ENCODE measurements at places on chromosomes 13 and 19. TPM values are rescaled to one million over a fixed set of nuclear protein-coding genes. Genes with fewer than 3 reads are reported as not detected.

- DNase-seq, result no peak
Measured at GRCh38 chr13:40171566-40171965, 494.9 kb downstream of the FOXO1 start.

DNA sequence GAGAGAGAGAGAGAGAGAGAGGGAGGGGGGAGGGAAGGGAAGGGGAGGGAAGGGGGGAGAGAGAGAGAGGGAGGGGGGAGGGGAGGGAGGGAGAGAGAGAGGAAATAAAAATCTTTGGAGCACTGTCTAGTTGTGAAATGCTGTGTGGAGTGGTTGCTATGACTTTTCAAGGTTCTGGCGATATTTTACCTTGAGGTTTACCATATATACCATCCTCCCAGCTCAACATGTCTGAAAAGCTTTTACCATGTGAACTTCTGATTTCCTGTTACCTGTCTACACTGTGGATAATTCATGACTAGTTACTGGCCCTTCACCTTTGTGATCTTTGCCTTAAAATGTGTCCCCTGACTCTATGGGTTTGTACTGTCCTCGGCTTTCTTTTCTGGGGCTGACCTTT lies 38.2 kb downstream of the SERP2 start:
- no peak for DNase-seq

The CGB3 gene
- not detected for polyA plus RNA-seq

- DNase-seq, result no peak
Measured at GRCh38 chr13:96621634-96622183, 372.6 kb downstream of the OXGR1 start.

The MTUS2 gene
- polyA plus RNA-seq, result 0.69 TPM

- no peak for DNase-seq
Measured at GRCh38 chr13:111247552-111247951, 72.9 kb upstream of the TEX29 start.

The PRR20B gene
- not detected for polyA plus RNA-seq

The BEST2 gene
- not detected for polyA plus RNA-seq

DNA sequence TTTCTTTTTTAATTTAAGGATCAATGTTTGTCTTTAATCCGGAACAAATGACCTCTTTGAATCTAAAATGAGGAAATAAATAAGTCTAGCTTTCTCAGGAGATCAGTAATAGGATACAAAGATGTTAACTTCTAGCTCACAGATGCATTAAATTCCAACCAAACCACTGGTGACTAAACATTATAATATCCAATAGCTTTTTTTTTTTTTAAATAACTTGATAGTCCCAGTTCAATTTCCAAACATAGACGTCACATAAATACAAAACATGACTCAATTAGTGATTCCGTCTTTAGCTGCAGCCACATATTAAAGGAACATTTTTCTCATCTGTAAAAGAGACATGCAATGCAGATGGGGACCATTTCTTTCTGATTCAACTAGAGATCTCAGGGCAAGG lies 390.5 kb upstream of the PCDH9 start:
- no peak for DNase-seq

The GJB2 gene
- polyA plus RNA-seq, result 3.8 TPM

The KLK12 gene
- polyA plus RNA-seq, result not detected

The OR7D2 gene
- polyA plus RNA-seq, result 0.09 TPM

GRCh38 chr13:98974053-98974452 lies 3.8 kb downstream of the DOCK9 start:
- no peak for DNase-seq

DNA sequence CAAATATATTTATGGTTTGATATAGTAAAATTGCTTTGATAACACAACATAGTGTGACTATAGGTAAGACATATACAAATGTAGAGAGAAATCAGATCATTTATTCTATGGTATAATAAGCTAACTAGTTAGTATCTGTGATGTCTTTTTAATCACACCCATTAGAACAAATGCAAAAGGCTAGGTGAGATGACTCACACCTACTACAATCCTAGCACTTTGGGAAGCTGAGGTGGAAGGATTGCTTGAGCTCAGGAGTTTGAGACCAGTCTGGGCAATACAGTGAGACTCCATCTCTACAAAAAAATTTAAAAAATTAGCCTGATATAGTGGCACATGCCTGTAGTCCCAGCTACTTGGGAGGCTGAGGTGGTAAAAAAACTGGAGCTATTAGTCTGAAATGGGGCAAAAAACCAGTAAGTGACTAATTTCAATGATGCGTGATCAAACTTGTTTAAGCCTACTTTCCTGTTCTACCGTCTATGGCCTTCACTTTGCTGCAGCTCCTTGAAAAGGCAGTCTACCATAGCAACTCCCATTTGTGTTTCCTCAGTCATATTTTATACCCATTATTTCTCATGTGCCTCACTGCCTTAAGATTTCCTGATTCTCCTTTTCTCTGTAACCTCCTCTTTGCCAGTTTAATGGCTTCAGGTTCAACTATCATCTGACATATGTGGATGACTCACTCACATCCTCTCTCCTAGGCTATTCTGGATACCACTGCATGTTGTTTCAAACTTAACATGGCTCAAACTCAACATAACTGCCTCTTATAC lies 12.5 kb downstream of the ALG5 start:
- no peak for DNase-seq

DNA sequence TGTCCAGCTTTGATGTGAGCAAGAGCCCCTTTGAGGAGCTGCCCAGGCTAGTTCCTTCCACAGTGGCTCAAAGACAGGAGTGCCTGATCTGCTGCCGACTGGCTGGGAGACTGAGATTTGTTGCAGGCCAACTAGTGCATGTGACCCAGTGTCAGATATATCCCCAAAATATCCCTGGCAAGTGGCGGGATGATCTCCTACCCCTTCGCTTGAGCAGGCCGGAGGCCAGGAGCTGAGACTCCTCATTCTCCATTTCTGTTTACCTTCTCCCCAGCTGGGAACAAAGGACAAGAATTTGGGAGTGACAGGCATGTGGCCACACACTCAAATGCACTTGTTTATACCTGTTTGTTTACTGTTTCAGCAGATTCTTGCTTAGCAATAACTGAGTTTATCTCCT lies 37.1 kb upstream of the XPO4 start:
- DNase-seq, result no peak

- no peak for DNase-seq
Measured at GRCh38 chr19:7971553-7972520, 28.4 kb upstream of the TIMM44 start.

- no peak for DNase-seq
Measured at GRCh38 chr19:13334801-13335481, 171.3 kb downstream of the CACNA1A start.

DNA sequence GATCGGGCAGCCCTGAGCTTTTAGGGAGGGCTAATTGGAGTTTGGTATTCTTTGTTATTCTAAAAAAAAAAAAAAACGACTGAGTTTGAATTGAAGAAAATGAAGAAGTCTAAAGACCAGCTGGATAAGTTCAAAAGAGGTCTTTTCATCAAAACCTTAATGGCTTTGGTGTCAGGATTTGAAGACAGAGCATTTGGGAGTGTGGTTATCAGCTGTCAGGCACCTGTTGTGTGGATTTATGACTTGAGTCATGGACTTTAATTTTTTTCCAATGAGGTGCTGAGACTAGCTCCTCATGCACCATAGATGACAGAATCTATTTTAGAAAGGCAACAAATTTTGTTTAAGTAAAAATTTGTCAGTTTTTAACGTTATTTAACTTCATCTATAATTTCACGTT lies 72.5 kb downstream of the FREM2 start:
- DNase-seq, result no peak

- DNase-seq, result no peak
Measured at GRCh38 chr13:75566658-75567057, 17.1 kb downstream of the UCHL3 start.

- DNase-seq, result no peak
Measured at GRCh38 chr19:1675633-1676350, 23.4 kb upstream of the TCF3 start.

All from renal pelvis (tissue), 12 donors.